ENCODE measurements at places on chromosomes 6 and 20.

- DNase-seq, result no peak
Measured at GRCh38 chr6:36109092-36109491, 21.2 kb upstream of the MAPK13 start.

- no peak for DNase-seq
Measured at GRCh38 chr6:111119571-111120329, 32.4 kb downstream of the SLC16A10 start.

GRCh38 chr6:150576651-150577226, 22.9 kb upstream of the PLEKHG1 start:
- DNase-seq, result no peak

DNA sequence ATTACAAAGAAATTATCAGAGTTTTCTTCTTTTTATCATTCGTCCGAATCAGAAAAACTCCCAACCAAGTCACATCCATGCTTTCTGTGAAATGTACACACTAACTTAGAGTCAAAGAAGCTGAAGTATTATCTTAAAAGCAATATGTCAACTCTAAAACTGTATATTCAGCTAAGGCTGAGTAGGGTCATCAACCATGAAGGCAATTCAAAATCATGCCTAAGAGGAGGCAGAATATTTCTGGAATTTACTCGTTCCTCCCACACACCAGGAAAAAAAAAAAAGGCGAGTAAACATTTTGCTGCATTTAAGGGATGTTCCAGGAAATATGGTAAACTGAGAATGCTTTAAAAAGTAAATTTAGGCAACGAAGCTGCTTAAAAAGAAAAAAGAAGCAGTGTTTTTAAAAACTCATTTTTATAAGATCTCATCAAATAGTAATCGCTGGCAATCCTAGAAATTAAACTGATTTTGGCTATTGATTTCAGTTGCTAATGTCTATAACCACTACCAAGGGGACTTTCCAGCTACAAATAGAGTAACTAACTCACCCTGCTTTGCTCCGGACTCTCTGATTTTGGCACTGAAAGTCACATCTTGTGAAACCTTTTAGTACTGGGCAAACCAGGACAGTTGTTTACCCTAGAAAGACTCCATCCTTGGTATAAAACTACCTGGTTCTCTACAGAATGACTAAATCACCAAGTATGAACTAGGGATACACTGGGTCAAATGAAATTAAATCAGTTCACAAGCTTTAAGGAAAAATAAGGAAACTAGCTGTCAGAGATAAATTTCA, 82.8 kb downstream of the MBOAT1 start:
- no peak for DNase-seq
